Regular cardiac myocyte (primary cell): ENCODE measurements at places on chromosomes 3 and 15. TPM values are rescaled to one million over a fixed set of nuclear protein-coding genes. Genes with fewer than 3 reads are reported as not detected.

The PLA1A gene
- not detected in 2 replicates for total RNA-seq

The EXD1 gene
- total RNA-seq, result under 0.01 TPM in 1 of 2 replicates, not detected in the other

The GNAI2 gene
- 164 and 291 TPM in 2 replicates for total RNA-seq

The IGF2BP2 gene
- total RNA-seq, result 28.6 and 36.1 TPM in 2 replicates

The SENP8 gene
- total RNA-seq, result 2.0 and 2.3 TPM in 2 replicates

The CDCP1 gene
- 16.5 and 37.5 TPM in 2 replicates for total RNA-seq

The AP4E1 gene
- total RNA-seq, result 18.6 and 24.2 TPM in 2 replicates

The TPM1 gene
- 844 and 998 TPM in 2 replicates for total RNA-seq

The KLF15 gene
- total RNA-seq, result 0.38 and 1.7 TPM in 2 replicates

The GOLGA8H gene
- under 0.01 and 0.28 TPM in 2 replicates for total RNA-seq

The TRAT1 gene
- not detected in 2 replicates for total RNA-seq

The GOLGA8T gene
- total RNA-seq, result 0.28 TPM in 1 of 2 replicates, not detected in the other

The TNIK gene
- total RNA-seq, result 29.9 and 38.3 TPM in 2 replicates

The ZNF592 gene
- total RNA-seq, result 3.6 and 3.7 TPM in 2 replicates

The VEPH1 gene
- total RNA-seq, result 99.8 and 155 TPM in 2 replicates

The MAN2C1 gene
- 80.5 and 119 TPM in 2 replicates for total RNA-seq

The CYP8B1 gene
- not detected in 2 replicates for total RNA-seq

The STARD5 gene
- 3.3 and 21.1 TPM in 2 replicates for total RNA-seq
